Activated CD4-positive, alpha-beta T cell treated with anti-CD3 and anti-CD28 coated beads, Interleukin-2, amount 50 U/mL, for 16 hours (primary cell): ENCODE measurements at places on chromosomes 7 and 10.

GRCh38 chr7:123660514-123661354 lies 5.1 kb downstream of the LMOD2 start:
- no peak for DNase-seq

- DNase-seq, result no peak
Observed at GRCh38 chr10:122939856-122940543, 14.0 kb downstream of the C10orf88 start.

DNA sequence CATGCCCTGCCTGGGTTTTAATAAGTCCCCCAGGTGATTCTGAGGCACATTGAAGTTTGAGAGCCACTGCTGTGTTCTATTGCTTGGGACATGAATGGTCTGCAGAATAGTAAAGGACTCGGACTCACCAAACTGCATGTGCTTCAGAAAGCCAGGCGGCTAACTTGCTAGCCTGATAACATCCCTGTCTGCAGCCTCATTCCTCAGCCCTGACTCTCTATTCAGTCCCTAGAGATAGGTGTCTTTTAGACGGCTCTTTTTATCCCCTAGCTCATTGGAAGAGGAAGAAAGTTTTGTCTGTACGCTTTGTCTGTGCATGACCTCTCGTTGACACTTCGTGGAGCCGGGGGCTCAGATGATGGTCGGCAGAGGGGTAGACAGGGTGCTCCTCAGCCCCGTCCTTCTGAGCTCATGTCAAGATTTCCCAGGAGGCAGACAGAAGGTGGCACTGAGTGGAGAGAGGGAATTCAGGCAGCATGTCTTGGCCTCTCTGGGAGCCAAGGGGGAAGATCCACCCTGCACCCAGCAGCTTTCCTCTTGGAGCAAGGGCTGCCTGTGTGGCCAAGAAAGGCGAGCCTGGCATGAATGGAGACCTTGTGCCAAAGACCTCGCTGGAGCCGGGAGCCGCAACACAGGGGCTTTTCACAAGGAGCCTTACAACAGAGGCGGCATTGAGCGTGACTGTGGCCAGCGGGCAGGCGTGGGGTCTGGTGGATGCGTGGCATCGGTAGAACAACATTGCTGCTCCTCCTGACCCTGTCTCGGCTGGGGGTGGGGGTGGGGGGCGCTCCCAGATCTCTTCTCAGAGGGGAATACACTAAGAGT lies 51.1 kb upstream of the PODXL start:
- DNase-seq, result no peak

DNA sequence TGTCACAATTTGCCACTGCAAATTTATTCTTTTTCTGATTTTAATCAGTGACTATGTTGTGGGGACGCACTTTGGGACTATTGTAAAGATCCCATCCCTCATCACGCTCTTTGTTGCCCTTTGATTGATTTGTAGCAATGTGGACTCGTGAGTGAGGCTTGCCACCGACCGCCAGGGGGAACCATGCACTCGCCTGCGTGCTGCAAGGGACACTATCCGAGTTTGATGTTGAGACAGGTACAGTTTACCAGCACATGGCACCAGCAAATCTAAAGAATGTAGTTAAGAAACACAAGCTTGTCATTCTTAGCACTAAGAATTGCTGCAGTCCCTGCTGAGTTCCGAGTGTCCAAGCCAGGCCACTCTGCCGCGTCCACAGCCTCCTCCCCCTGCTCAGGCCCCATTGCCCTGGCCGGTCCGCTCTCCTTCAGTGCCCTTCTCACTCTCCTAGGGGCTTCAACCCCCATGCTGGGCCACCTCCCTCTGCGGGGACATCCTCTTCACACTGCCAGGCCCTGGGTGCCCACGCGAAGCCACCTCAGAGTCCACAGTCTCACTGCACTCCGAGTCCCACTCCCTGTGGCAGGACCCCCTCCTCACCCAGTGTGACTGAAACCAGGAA lies 2.0 kb upstream of the SFTPA2 start:
- peak; percentile 79 for DNase-seq

DNA sequence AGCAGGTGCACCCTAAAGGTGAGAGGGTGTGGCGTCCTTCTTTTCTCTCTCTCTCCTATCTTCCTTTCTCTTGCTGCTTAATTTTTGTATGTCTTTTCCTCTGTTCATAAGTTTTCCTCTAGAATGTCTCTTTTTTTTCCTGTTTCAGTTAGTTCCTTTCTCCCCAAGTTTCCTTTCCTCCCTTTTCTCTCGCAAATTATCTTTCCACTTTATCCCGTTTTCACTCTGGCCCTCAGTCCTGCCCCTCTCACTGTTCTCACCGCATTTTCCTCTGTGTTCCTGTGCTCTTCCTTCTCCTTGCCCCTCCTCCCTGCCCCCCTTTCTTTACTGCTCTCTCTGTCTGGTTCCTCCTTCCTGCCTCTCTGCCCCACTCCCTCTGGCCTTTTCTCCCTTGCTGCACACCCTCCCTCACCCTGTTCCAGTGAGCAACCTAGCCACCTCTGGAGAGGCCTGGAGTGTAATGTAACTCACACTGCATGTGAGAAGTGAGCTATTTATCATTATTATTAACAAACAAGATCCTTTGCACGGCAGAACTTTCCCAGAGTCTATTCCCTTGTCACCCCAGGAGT lies 158.5 kb downstream of the C10orf105 start:
- no peak for DNase-seq

DNA sequence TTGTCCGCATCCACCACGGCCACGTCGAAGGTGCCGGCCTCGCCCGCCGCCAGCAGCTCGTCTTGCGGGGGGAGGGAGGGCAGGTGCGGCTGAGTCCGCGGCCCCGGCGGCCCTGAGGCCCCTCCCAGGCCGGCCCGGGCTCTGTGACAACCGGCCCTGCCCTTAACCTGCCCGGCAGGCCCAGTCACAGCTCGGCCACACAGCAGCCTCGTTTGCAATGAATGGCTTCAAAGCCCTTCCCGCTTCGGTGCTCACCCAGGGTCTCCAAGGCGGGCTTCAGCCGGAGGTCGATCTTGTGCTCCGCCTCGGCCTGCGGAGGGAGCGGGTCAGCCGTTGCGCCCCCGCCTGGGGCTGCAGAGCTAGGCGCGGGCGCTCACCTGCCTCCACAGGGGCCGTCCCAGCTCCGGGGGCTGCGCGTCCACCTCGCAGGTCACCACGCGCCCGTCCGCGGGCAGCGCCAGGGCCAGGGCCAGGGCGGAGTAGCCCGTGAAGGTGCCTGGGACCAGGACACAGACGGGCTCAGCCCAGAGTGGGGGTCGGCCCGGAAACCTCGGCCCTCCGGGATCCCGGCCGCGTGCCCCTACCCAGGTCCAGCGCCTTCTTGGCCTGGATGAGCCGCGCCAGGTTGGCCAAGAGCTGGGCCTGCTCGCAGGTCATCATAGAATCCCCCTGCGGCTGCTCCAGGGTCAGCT lies 928 bp downstream of the COMTD1 start:
- DNase-seq, result no peak

- no peak for DNase-seq
Observed at GRCh38 chr10:130434446-130435385, 298.5 kb downstream of the GLRX3 start.

DNA sequence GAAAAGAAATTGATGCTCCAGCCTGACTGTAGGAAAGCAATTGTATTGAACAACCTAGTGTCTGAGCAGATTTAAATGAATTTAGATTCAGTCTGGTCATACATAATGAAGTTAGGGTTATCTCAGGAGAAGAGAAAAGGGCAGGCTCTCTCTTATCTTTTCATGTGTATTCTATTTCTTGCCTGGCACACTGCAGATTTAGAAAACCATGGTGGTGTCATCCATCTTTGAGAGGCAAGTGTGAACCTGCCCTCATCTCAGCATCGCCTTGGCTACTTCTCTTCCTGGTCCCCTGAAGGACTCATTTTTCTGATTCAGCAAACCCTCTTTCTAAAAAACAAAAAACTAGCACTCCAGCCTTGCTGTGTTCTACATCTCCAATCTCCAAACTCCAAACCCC lies 137.7 kb downstream of the LRRC4 start:
- no peak for DNase-seq

DNA sequence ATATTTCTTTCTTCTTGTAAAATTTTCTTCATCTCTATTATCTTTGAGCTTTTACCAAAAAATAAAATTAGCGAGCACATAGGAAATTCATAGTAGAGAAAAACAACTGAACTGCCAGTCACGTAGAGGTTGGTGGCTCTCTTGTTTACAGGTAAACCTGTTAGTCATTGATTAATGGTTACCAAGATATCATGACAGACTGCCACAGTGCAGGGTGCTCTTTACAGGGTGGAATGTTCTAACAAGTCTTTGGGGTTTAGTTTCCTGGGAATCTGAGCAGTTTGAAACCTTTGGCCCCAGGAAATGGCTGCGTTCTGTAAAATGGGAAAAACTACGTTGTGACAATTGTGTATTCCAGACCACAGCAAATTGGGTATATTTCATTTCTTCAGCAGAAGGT lies 407.3 kb upstream of the ADARB2 start:
- DNase-seq, result no peak

DNA sequence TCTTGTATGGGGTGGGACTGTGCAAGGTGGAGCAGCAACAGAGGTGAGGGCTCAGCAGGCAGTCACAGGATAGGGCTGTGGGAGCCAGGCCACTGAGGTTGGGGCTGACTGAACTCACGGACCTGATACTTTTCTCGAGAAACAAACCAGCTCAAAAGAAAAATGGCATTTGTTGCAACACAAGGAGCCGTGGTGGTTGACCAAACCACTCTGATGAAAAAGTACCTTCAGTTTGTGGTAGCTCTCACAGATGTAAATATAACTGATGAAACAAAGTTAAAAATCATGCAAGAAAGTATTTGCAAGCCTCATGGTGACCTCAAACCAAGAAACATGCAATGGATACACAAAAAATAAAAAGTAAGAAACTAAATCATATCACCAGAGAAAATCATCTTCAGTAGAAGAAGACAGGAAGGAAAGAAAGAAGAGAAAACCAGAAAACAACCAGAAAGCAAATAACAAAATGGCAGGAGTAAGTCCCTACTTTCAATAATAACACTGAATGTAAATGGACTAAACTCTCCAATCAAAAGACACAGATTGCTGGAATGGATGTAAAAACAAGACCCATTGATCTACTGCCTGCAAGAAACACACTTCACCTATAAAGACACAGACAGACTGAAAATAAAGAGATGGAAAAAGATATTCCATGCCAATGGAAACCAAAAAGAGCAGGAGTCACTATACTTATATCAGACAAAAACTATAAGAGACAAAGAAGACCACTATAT lies 48.9 kb upstream of the DUSP5 start:
- peak; percentile 35 for DNase-seq

GRCh38 chr10:63157845-63158624 lies 24.9 kb downstream of the NRBF2 start:
- peak; percentile 75 for DNase-seq

- no peak for DNase-seq
Observed at GRCh38 chr10:52999258-52999657, 226.7 kb upstream of the MBL2 start.

DNA sequence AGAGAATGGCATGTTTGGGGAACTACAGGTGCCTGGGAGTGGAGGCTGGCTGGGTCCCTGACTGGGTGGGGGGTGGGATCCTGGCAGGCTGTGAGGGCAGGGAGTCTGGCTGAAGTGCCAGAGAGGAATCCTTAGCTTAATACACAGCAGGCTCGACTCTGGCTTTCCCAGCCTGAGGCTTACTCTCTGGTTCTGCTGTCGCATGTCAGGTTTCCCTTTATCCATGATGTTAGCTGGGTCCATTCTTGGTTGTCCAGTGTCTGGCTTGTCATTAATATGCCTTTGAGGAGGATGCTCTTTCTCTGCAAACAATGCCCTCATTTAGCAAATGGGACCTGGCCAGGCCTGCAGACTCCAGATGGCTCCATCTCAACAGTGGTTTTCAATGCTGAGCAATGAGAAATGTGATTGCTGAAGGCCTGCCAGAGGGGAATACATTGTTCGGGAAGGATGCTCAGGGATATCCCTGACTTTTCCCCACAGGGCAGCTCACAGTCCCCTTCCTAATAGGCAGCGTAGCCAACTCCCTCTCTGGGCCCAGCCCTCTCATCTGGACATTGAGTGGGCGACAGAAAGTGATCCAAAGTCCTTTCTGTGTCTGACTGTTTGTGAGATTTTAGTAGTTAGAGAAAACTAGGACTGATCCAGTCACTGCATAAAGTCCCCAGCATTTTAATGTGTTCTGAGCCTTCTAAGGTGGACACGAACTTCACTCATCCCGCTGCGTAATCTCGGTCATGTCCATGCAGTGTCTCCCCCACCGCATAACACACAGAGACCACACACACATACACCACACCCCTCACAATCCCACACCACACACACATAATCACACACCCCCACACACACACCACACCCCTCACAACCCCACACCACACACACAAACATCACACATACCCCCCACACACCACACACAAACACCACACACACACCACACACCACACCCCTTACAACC lies 124.9 kb downstream of the ANLN start:
- no peak for DNase-seq
